A549 treated with GW870086 at 1 μM for 4 hours (cell line): ENCODE measurements at places on chromosomes 5 and 9. TPM values are rescaled to one million over a fixed set of nuclear protein-coding genes. Genes with fewer than 3 reads are reported as not detected.

Gene GABRA6
- not detected in 5 replicates for total RNA-seq

Gene BRD9
- total RNA-seq = 33.9 to 43.3 TPM (median 40.3 TPM) in 5 replicates

Gene LHX2
- 2.8 to 5.3 TPM (median 3.9 TPM) in 5 replicates for total RNA-seq

Gene DMRT2
- 0.08 to 0.13 TPM in 2 of 5 replicates, not detected in the others for total RNA-seq

Gene FGD3
- 0.08 to 0.16 TPM (median 0.14 TPM) in 5 replicates for total RNA-seq

Gene INSL4
- total RNA-seq = 16.5 to 21.2 TPM (median 17.9 TPM) in 5 replicates

Gene PAPPA
- total RNA-seq = 18.8 to 29.7 TPM (median 26.2 TPM) in 5 replicates

Gene SLCO4C1
- total RNA-seq = not detected in 5 replicates

Gene F12
- 14.3 to 24.6 TPM (median 22.9 TPM) in 5 replicates for total RNA-seq

Gene BSPRY
- 0.24 TPM in 1 of 5 replicates, not detected in the others for total RNA-seq

Gene FBN2
- 12.1 to 22.0 TPM (median 18.9 TPM) in 5 replicates for total RNA-seq
